ENCODE measurements at places on chromosomes 13 and 19.

DNA sequence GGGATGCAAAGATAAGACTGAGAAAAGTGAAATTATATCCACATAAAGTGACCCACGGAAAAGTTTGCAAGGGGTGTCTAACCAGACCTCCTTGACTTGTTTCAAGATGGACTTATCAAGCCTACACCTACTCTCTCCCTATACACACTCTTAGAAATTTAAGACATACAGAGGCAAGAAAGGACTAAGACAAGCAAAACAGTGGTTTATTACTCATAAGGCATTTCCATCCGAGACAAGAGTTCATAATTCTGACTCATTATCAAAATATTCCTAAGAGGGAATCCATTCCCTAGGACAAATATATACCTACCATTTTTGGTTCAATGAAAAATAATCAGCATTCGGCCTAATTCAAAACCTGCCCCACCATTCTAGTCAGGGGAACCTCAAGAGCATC is 232.6 kb upstream of the GPC6 start:
- no peak for DNase-seq

DNA sequence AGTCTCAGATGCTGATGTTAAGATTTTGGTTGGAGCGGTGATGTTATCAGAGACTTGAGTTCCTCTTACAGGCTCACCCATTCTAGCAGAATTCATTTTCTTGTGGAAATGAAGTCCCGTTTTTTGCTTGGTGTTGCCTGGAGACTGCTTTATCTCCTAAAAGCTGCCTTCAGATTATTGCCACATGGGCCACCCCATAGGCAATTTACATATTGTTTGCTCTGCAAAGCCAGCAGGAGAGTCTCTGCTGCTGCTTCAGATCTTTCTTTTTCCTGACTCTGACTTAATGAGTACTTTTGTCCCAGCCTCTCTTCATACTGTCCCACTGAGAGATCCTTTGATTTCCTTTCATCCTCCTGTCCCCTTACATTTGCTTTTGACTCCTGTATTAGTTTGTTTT is 114.6 kb downstream of the TDRD3 start:
- DNase-seq = no peak

- DNase-seq = no peak
These were observed 32.2 kb upstream of the USP12 start for GRCh38 chr13:27203854-27204253.

DNA sequence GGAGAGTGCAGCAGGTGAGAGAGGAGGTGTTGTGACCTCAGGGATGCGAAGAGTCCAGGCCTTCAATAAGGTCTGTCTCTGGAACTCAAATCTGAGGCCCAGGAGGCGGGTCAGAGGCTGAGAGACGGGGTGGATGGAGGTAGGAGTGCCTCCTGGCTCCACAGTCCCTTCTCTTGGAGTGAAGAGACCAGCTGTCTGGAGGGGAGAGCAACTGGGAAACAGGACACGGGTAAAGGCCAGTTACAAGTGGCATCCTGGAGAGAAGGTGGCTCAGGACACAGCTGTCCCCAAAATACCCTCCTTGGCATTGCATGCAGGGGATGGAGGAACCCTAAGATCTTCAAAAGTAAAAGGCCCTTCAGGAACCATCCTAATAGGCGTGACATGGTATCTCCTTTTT is 19.2 kb downstream of the PDE4A start:
- no peak for DNase-seq

DNA sequence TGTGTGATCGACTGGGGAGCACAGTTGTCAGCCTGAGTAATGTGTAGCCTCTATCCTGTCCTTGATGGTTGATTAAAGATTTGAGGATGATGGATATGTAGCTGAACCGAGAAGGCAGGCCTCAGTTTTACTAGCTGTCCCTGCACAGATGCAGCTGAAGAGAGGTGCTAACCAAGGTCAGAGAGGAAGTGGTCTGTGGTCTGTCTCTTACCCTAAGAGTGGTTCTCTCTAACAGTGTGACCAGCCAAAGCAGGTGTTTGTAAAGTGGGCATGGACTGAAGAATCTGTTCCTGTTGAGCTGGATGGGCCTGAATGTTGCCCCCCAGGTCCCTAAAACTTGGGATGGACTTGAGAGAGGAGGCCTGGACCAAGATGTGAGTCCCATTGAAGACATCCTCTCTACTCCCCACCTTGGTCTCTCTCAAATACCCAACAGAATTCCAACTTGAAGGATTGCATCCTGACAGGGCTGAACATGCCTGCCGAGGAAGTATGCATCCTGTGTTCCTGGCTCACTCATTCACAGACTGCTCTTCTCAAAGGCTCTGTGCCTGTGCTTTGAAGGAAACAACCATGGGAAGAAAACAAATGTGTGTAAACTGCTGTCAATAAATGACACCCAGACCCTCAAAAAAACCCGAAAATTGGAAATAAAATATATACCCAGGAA is 223.8 kb downstream of the MAB21L1 start:
- no peak for DNase-seq

All from large intestine (tissue), 12 donors.